ENCODE measurements at places on chromosomes 12 and 14. TPM values are rescaled to one million over a fixed set of nuclear protein-coding genes. Genes with fewer than 3 reads are reported as not detected.

SPIC gene
- total RNA-seq = not detected

DNA sequence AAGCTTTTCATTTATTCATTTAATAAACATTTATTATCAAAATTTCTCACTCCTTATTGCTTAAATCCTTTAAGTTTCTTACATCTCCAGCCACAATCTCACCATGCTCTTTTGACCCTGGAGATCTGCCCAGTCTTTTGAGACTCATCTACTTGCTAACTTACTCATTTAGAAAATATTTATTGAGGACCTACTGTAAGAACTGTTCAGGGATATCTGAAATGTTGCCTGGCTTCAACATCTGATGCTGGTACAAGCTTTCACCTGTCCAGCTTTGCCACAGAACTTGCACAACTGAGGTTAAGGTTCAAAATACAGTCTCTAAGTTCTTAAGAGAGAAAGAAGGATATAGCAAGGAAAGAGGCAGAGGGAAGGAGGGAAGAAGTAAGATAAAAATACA lies 17.5 kb upstream of the GXYLT1 start:
- DNase-seq = no peak

MUCL1 gene
- not detected for total RNA-seq

DNA sequence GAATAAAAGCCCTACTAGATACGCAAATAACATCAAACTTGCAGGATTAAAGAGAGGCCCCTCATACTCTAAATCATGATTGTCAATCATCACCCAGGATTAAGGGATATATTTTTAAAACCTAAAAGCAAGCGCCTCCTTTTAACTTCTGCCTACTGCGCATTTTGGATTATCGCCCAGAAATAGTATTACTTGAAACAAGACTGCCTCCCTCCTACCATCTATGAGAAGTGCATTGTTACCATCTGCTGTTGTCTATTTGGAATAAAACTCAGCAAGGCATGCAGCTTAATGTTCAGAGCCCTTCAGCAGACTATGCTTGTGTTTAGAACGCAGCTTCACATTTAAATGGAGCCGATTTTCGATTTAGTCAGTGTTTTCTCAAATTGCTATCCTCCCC lies 79.6 kb downstream of the EXOC5 start:
- no peak for DNase-seq

TDRD9 gene
- not detected for total RNA-seq

DNA sequence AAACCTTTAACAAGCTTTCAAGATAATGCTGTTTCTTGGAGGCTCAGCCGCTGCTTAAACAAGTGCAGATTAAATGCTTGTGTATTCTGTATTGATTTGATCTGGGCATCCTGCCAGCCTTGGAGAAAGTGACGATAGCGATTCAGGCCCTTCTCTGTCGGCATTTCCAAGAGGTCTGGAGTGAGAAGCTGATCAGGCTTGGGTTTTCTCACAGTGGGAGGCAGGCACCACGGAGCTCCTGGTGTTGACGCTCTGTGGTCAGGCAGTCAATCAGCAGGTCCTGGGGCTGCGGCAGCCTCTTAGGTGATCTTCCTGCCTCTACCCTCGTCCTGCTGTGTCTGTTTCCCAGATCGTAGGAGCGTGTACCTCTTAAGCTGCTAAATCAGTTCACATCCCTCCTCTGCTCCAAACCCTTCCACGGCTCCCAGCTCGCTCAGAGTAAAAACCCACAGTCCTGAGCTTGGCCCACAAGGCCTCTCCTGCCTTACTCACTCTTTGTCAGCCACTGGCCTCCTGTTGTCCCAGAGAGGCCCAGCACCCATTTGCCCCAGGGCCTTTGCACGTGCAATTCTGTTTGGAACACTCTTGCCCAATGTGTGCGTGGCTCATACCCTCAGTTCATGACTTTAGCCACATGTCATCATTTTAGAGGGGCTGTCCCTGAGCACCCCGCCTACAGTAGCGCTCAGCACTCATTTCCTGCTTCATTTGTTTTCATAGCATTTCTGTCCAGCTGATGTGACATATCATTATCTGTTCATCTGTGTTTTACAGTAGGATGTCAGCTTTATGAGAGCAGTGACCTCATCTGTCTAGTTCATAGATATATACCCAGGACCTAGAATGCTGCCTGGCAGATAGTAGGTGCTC lies 155.4 kb downstream of the AACS start:
- no peak for DNase-seq

DNA sequence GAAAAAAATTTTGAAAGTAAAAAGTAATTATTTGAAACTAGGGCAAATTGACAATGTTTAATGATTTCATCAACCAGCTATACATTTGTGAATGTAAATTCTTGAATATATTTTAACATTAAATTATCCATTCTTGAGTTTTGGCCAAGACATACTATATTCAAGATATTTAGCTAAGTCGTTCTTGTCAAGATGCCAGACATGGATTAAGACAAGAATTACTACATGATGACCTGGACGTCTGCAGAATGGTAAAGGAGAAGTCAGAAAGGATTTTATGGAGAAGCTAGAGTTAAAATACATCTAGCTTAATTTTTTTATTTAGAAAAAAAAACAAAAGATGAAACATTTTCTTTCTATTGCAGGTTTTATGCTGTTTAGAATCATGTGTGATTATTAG lies 255.8 kb downstream of the TMTC2 start:
- no peak for DNase-seq

DNA sequence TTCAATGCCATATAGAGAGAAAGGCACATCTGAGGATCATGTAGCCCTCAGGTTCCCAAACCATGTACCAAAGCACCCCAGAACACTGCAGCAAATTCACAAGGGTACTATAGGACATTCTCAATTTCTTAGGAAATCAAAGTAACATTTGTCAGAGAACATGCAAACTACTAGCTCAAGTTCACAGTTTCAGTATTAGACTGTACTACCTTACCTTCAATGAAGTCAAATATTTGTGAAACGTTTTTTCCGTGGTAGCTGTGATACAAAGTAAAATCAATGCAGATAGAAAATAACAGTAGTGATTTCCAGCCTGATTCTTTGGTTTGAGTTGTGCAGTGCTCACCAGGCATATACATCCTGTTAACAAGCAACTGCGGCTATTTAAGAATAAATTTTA lies 197.1 kb downstream of the MED13L start:
- no peak for DNase-seq

MYF6 gene
- not detected for total RNA-seq

- peak; percentile 74 for DNase-seq
Observed at GRCh38 chr14:70664698-70665447, 23.2 kb downstream of the TTC9 start.
